Osteocyte (in vitro differentiated cells): ENCODE measurements at places on chromosomes 2 and 18. TPM values are rescaled to one million over a fixed set of nuclear protein-coding genes. Genes with fewer than 3 reads are reported as not detected.

The RIT2 gene
- total RNA-seq = not detected in 2 replicates

The NEURL3 gene
- not detected in 2 replicates for total RNA-seq

The CYP1B1 gene
- total RNA-seq = 137 and 145 TPM in 2 replicates

The COL3A1 gene
- 7,546 and 8,171 TPM in 2 replicates for total RNA-seq

The C2orf15 gene
- 0.26 TPM in 1 of 2 replicates, not detected in the other for total RNA-seq

The TMEM127 gene
- 56.3 and 61.8 TPM in 2 replicates for total RNA-seq

The TBR1 gene
- total RNA-seq = 0.30 TPM in 1 of 2 replicates, not detected in the other

The LYPD1 gene
- total RNA-seq = 0.18 and 0.19 TPM in 2 replicates

The ELOA2 gene
- total RNA-seq = not detected in 2 replicates

The SAG gene
- not detected in 2 replicates for total RNA-seq

The LHCGR gene
- not detected in 2 replicates for total RNA-seq

The GATA6 gene
- 1.9 and 2.4 TPM in 2 replicates for total RNA-seq

The TEX51 gene
- total RNA-seq = not detected in 2 replicates

The LRRC30 gene
- not detected in 2 replicates for total RNA-seq

The RPL37A gene
- total RNA-seq = 2,580 and 2,608 TPM in 2 replicates

The FAM117B gene
- total RNA-seq = 8.4 and 9.6 TPM in 2 replicates

The GAL3ST2 gene
- total RNA-seq = 0.48 TPM in 1 of 2 replicates, not detected in the other

The UGT1A8 gene
- not detected in 2 replicates for total RNA-seq

The VIL1 gene
- 0.57 TPM in 1 of 2 replicates, not detected in the other for total RNA-seq

The MLPH gene
- total RNA-seq = 21.0 and 22.5 TPM in 2 replicates

The IL18RAP gene
- total RNA-seq = not detected in 2 replicates

The SDC1 gene
- total RNA-seq = 11.1 and 11.6 TPM in 2 replicates

The DSG4 gene
- total RNA-seq = not detected in 2 replicates

The GKN2 gene
- total RNA-seq = not detected in 2 replicates

The LIPG gene
- total RNA-seq = not detected in 2 replicates

The GRB14 gene
- 0.83 and 2.5 TPM in 2 replicates for total RNA-seq

The AQP12B gene
- not detected in 2 replicates for total RNA-seq

The MATN3 gene
- total RNA-seq = 12.2 and 12.8 TPM in 2 replicates

The IL1RL1 gene
- not detected in 2 replicates for total RNA-seq
